Small intestine (tissue), 16 donors: ENCODE measurements at places on chromosomes 11 and 22. TPM values are rescaled to one million over a fixed set of nuclear protein-coding genes. Genes with fewer than 3 reads are reported as not detected.
A peak's percentile ranks its signal among the peaks of the same experiment; 100 is the strongest.

TTC28 gene
- 24.0 TPM for polyA plus RNA-seq

KCNJ1 gene
- polyA plus RNA-seq = not detected

GRCh38 chr11:56842814-56843794 is 94.6 kb upstream of the OR9G4 start:
- peak; percentile 6 for DNase-seq

GRCh38 chr11:12771875-12772274 is 97.7 kb downstream of the TEAD1 start:
- no peak for DNase-seq
